Skeletal muscle cell (primary cell): ENCODE measurements at places on chromosomes 2 and 18.

- DNase-seq = no peak
Measured at GRCh38 chr2:229622495-229623355, 91.6 kb downstream of the DNER start.

DNA sequence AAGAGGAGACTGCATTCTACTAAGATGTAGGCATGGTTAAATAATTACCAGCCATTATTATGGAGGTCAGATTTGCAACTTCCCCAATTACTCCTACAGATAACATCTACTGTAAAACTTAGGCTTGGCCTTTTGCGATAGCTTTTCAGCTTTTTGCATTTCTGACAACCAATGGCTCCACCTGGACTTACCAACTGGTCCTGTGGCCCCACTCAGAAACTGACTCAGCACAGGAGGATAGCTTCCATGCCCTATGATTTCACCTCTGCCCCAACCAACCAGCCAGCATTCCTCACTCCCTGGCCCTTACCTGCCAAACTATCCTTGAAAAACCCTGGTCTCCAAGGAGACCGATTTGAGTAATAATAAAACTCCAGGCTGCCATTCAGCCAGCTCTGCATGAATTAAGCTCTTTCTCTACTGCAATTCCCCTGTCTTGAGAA lies 28.2 kb downstream of the TUBB6 start:
- no peak for DNase-seq

DNA sequence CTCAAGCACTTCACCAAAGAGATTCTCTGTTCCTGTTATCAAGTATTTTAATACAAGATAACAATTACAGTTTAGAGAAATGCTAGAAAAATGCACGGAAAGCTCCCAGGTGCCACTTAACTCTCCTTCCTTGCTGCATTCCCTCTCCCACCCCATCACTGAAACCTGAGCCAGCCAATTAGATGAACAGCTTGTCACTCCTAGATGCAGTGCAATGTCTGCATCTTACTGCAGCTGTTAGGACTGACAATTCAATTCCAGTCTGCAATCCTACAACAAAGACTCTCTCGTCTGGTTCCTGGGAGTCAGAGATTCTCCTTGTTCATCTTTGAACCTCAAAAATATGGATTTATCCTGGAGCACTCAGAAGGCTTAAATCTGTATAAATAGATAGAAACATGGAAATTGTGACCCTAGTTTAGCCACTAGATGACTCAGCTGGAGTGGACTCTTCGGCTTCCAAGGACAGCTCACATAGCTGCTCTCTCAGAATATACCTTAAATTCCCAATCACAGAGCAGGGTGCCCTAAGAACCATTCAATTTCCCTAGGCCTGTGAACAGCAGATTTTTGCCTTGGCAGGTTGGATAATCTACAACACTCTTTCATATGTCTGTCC lies 311.1 kb downstream of the NRXN1 start:
- DNase-seq = no peak

DNA sequence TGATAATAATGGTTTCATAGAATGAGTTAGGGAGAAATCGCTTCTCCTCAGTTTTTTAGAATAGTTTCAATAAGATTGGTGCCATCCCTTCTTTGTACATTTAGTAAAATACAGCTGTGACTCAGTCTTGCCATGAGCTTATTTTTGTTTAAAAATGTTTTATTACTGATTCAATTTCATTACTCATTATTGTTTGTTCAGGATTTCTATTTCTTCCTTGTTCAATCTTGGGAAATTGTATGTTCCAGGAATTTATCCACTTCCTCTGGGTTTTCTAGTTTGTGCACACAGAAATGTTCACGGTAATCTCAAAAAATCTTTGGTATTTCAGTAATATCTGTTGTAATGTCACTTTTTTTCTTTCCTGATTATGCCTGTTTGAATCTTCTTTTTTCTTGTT lies 371.5 kb upstream of the SETBP1 start:
- DNase-seq = peak; percentile 11

DNA sequence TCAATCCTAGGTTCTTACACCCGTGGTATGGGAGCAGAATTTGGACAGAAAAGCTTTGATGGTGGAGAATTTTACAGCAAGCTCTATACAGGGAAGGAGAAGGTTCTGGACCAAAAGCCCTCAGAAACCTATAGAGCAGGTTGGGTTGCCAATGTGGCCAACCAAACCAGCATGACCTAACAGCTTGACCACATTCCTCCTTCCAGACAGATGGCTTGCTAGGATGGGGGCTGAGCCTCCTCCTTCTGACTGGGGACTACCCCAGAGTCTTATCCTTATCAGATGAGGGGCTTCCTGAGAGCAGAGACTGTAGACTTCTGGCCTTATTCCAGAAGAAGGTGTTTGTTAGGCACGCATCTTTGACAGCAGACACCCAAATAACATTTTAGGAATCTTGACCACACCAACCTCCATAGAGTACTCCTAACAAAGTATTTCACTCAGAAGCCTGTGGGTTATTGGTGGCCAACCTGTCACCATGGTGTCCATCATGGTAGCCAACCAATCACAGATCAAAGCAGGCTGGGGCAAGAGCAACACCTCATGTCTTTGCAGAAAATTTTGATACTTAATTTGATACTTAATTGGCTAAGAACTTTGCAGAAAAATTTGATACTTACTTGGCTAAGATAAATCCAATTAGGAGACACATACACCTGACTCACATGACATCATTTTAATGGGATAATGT lies 34.8 kb upstream of the EPAS1 start:
- DNase-seq = no peak

DNA sequence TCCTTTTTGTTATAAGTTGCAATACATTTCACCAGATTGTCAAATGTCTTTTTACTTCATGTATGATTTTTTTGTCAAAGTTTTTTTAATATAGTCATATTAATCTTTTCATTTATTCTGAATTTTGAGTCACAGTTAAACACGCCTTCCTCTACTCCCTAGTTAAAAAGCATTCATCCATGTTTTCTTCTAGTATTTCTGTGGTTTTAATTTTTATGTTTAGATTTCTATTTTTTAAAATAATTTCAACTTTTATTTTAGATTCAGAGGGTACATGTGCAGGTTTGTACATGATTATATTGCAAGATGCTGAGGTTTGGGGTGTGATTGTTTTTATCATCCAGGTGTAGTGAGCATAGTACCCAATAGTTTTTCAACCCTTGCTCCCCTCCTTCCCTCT lies 146.7 kb upstream of the MYO3B start:
- no peak for DNase-seq

- DNase-seq = no peak
Measured at GRCh38 chr2:187338679-187339121, 109.4 kb downstream of the CALCRL start.

GRCh38 chr2:230983566-230983965 lies 12.4 kb upstream of the SPATA3 start:
- no peak for DNase-seq

DNA sequence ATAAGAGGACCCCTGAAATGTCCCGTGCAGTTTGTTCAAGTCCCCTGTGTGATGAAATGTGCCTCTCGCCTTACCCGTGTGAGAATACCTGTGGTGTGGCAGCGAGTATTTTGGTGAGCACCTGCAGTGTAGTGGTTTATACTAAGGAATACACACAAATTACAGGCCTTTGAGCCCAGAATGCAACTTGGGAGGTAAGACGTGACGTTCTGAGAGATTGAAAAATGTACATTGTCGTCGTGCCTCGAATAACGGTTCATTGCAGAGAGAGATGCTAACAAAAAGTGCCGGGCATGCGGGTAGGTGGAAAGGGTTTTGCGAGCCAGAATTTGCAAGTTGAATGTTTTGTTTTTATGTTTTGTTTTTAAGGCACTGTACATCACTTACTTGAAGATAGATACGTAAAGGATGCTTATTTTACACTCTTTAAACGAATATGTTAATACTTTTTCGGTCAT lies 867 bp downstream of the RBBP8 start:
- DNase-seq = no peak

GRCh38 chr2:221102896-221103688 lies 469.0 kb downstream of the EPHA4 start:
- DNase-seq = no peak

DNA sequence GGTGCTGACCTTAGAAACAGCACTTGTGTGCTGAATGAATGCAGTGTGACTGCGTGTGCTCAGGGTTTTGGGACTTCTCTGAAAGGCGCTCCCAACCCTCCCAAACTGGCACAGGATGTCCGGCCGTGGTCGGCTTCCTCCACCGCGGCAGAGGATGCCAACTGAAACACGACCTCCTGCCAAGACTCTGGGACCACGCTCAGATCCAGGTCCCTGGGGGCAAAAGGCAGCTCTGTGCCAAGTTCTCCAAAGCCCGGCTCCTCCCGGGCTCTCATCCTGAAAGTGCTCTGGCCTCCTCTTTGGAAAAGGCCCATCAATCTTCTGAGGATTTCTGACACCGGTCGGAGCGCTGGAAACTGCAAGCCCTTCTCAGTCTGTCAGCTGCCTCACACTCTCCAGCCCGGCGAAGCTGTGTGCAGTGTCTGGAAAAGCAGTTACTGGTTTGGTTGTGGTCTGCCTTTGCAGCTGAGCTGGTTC lies 32.3 kb upstream of the ZBTB7C start:
- DNase-seq = no peak

- no peak for DNase-seq
Measured at GRCh38 chr2:119940856-119941255, 72.0 kb upstream of the EPB41L5 start.

GRCh38 chr2:167914969-167915368 lies 332.4 kb downstream of the STK39 start:
- no peak for DNase-seq

DNA sequence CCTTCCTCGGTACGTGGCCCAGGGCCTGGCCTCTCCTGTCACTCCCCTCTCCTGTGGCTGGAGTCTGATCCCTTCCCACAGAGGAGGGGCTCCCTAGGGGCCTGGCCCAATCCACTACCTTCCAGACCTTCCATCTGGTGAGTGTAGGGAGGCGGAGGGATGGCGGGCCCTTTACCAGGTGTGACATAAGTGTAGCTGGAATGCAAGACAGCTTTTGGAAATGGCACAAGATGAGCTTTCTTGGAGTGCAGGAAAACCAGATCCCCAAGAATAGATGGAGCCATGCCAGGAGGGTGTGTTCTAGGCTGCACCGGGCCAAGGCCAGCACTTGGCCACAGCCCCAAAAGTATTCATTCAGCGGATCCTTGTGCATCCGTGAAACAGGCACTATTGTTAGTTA lies 30.1 kb downstream of the IGFBP5 start:
- DNase-seq = peak; percentile 29

GRCh38 chr2:237674731-237675276 lies 47.4 kb downstream of the LRRFIP1 start:
- DNase-seq = no peak

DNA sequence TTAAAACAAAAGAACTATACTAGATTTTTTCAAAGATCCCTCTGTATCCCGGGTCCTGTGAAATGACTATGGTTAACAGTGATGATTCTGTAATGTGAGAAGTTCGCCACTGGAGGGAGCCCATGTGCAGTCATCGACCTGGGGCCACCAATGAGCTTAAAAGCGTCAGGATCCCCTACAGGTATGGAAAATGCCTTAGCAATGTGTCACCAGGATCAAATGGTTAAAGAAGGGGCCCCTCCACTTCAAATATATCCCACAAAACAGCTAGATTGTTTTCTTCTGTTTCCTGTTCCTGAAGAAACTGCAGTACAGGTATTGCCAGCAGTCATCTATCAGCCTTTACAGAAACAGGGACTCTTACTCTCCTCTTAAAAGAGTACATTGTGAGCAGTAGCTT lies 15.3 kb downstream of the CHRNA1 start:
- DNase-seq = no peak

DNA sequence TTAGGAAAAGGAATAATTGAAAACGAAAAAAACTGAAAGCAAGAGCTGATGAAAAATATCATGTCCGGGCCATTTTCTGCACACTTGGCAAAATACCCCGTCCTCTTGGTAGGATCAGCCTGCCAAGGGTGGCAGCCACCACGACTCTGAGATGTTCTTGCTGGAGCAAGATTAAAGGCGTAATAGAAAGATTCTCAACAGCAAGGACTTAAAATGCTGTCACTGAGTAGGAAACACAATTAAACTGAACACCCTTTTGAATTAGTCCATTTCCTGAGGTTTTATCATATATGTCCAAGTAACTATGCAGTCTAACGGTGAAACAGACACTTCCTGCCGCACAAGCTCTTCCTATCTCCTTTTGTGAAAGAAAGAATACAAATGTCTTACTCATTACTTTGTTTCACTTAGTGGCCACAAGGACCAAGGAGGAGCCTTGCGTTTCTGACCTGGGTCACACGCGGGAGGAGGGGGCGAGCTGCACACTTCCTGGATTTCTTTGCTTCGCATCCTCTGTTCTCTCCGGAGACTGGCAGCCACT lies 222.7 kb downstream of the PIEZO2 start:
- DNase-seq = no peak

- DNase-seq = no peak
Measured at GRCh38 chr2:119224391-119225104, 914 bp downstream of the STEAP3 start.

- no peak for DNase-seq
Measured at GRCh38 chr2:240995041-240996021, 3.1 kb upstream of the SNED1 start.

DNA sequence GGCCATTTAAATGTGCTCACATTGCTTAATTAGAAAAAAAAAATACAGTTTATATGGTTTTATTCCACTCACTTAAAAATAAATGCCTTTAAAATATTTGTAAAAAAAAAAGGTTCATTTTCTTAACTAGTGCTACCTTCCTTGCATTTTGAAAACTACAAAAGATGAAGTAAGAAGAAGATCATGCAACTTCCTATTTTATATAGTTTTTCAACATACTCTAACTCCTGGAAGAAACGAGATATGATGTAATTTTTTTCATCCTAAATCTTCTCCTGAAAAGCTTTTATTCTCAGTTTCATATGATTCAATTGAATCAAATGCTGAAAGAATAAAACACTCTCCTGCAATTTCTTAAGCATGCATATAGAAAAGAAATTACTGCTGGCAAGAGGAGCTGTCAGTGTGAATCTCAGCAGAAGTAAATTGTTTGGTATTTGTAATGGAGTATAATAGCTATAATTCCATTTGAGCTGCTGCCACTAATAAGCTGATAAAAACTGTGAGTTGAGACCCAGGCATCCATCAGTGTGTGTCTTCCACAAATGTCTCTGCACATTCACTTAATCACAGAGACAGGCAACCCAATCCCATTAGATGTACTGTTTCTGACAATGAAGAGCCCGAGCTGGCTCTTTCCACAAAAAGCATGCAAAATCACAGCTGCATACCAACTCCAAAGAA lies 3.7 kb downstream of the FTCDNL1 start:
- DNase-seq = no peak

DNA sequence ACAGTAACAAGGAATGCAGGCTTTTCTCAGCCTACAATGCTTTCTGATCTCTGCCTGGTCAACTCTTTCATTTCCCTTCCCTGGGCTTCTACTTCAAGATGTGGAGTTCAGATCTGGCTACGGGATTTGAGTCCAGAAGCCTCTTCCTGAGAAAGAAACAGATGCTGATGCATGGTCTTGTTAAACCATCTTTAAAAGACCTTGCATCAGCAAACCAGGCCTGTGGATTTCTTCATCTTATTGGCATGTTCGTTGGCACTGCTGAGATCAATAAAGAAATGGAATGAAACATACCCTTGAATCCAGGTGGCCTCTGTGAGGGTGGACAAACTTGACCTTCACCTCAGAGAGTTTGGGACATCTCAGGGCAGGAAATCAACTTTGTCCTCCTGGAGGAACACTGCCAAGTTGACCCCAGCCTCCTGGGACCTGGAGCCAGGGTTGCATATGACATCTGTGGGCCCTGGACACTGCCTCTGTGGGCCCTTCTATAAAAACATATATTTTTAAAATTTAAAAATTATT lies 21.4 kb downstream of the IGFBP2 start:
- DNase-seq = no peak

GRCh38 chr18:76306685-76307292 lies 188.3 kb downstream of the ZNF516 start:
- DNase-seq = no peak

GRCh38 chr2:38522754-38523349 lies 79.9 kb downstream of the HNRNPLL start:
- DNase-seq = no peak
